Stimulated activated naive CD8-positive, alpha-beta T cell treated with anti-CD3 and anti-CD28 coated beads, Interleukin-15, Interleukin-2, amounts not matched to agents 100 U/mL and 50 U/mL, for 24 hours (primary cell): ENCODE measurements at places on chromosomes 7 and 10.
A peak's percentile ranks its signal among the peaks of the same experiment; 100 is the strongest.

- DNase-seq, result no peak
These were observed 44.9 kb downstream of the TLL2 start for GRCh38 chr10:96468845-96469244.

DNA sequence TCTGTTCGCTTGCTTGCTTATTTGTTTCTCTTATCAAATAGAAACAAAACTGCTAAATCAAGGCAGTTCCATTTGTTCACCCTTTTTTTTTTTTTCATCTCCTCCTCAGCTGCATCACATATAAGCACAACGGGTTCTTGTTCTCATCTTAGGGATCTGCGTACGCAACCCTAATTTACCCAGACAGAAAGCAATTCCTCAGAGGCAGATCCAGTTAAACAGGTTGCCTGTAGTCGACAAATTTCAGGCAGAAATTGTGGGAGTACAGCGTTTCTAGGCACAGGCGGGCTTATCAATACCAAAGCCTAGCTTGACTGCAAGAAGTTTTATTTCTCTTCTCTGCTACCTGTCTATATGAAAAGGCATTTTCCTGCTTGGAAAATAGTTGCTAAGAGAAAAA lies 565.4 kb downstream of the NXPH1 start:
- DNase-seq, result no peak

- DNase-seq, result no peak
These were observed 1.0 kb downstream of the CRTAC1 start for GRCh38 chr10:98029149-98030092.

DNA sequence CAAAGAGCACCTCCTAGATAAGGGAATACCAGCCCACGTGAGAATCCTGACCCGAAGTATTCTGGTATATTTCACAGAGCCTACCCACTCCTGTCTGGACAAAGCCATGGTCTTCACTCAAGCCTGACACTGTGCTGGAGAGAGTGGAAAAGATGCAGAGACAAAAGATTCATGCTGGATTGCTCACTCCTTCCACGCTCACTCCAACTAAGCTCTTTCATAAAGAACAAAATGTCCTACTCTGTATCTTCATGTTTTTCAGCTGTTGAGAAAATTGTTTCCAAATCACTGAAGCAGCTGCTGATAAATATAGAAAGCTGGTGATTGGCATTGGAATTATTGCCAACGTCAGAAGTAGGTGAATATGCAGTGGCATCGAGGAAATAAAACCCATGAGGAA lies 106.0 kb downstream of the ABLIM1 start:
- DNase-seq, result no peak

DNA sequence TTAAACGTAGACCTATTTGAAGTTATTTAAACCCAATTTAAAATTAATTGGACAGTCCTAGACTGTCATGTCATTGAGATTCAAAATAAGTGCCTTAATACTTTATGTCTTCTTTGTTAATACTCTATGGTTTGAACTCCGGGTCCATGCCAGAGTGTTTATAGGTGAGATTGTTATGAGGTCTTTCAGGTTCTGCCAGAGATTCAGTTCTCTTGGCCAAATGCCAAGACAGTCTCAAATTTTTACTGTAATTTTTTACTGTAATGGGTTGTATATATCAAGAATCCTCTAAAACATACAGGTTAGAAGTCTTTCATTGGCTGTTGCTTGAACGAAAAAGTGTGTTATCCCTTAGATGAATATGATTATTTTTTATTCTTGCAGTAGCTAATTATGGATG lies 3.9 kb downstream of the ADD3 start:
- no peak for DNase-seq

DNA sequence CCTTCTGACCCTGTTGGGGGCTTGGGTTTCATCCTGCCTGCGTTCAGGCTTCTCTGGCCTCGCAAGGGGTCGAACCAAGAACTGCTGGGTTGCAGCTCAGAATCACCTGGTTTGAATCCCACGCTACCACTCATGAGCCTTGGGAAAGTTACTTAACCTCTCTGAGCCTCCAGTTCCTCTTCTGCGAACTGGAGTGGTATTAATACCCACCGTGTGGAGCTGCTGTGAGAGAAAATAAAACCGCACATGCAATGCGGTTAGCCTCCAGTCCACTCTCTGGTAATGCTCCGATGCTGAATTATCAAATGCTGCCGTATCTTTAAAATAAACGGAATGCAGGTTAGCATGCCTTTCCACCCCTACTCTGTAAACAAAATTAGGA lies 171.9 kb downstream of the ARHGAP12 start:
- DNase-seq, result no peak

- DNase-seq, result no peak
These were observed 530.6 kb downstream of the PHTF2 start for GRCh38 chr7:78329001-78329655.

GRCh38 chr7:46932306-46932675 lies 649.6 kb downstream of the TNS3 start:
- DNase-seq, result no peak

DNA sequence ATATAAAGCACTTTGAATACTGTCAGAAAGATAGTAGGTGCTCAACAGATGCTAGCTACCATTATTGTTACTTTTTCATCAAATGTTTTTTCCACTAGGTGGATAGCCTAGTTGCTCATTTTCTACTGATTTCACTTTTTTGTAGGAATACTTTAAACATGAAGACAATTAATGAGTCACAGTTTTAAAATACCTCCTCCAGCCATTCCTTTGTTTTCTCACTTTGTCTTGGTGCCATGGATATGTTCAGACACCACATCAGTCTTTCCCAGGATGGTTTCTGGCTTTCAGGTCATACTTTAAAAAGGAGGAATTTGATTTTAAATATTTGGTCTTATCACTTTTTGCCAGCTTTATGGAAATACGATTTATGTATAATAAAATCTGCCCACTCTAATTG lies 147.1 kb upstream of the MGMT start:
- DNase-seq, result no peak

GRCh38 chr7:102849538-102849937 lies 63.3 kb upstream of the LRRC17 start:
- no peak for DNase-seq

DNA sequence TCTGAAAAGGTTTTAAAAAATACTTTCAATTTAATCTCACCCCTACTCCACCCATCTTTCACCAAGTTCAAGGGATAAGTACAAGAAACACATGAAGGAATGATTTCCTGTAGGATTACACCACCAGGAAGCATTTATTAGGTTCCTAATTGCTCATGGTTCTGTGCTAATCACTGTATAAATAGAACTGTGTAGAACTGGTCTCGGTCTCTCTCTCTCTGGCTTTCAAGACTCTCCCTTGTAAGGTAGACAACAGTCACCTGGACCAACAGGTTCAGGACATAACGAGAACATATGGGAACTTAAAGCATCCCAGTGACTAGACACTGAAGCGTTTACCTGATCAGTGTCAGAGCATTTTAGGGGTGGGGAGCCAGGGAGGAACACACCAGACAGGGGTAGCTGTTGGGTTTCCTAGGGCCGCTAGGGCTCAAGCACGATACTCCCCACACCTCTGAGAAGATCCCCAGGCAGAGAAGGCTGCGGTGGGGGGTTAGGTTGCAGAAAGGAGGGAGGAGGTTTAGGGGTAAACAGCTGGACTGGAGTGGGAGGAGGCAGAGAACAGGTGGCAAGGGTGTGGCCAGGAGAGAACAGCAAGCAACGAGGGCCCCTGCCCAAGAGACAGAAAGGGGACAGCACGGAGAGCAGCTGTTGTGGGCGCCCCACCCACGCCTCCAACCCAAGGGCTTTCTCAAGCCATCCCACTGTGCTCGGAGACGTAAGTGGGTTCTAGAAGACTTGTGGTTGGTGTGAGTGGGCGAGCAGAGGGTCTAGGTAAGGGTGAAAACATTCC lies 52.5 kb upstream of the USP6NL start:
- DNase-seq, result no peak

DNA sequence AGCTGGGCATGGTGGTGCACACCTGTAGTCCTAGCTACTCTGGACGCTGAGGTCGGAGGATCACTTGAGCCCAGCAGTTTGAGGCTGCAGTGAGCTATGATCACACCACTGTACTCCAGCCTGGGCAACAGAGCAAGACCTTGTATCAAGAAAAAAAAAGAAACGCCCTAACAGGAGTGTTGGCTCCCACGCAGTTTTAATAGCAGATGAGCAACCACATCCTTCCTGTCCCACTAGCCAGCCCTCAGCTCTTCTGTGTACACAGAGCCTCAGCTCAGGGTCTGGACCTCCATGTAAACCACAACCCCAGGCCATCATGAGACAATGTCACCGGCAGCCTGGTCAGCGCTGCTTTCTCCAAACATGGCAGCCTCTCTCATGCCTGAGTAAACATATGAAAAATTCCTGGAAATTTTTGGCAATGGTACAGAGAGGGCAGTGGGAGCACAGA lies 108.2 kb downstream of the PIP4K2A start:
- DNase-seq, result peak; percentile 40

- no peak for DNase-seq
These were observed 48.8 kb downstream of the COL26A1 start for GRCh38 chr7:101411508-101411874.

GRCh38 chr7:40802497-40802896 lies 667.7 kb downstream of the SUGCT start:
- DNase-seq, result no peak

DNA sequence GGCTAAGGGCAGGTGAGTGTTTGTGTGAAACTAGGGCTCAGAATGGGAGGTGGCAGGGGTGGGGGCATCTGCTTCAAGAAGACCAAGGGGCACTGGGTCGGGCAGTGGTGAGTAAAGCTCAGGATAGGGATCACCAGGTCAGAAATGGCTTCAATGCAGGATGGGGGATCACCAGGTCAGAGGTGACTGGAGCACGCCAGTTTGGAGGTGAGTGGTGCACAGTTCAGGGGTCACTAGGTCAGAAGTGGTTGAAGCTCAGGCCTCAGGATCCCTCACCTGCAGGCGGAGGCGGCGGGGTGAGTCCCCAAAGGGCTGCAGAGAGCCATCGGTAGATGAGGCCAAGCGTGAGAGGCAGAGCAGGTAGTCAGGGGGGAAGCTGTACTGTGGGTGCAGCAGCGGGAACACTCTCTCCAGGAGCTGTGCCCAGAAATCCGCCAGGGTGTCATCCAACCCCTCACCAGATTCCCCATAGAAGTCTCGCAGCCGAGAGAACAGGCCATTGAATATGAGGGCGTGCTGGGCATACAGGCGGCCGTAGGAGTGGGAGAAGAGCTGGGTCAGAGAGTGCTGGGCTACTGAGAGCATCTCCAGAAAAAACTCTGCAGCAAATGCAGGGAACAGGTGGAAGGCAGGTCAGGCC lies 1.8 kb downstream of the GPC2 start:
- DNase-seq, result no peak

- DNase-seq, result no peak
These were observed 26.6 kb downstream of the FAM3C start for GRCh38 chr7:121369462-121369861.

GRCh38 chr7:20296444-20296843 lies 34.3 kb upstream of the ITGB8 start:
- no peak for DNase-seq
